IPS DF 6.9 (cell line): ENCODE measurements at places on chromosomes 6 and 20.

DNA sequence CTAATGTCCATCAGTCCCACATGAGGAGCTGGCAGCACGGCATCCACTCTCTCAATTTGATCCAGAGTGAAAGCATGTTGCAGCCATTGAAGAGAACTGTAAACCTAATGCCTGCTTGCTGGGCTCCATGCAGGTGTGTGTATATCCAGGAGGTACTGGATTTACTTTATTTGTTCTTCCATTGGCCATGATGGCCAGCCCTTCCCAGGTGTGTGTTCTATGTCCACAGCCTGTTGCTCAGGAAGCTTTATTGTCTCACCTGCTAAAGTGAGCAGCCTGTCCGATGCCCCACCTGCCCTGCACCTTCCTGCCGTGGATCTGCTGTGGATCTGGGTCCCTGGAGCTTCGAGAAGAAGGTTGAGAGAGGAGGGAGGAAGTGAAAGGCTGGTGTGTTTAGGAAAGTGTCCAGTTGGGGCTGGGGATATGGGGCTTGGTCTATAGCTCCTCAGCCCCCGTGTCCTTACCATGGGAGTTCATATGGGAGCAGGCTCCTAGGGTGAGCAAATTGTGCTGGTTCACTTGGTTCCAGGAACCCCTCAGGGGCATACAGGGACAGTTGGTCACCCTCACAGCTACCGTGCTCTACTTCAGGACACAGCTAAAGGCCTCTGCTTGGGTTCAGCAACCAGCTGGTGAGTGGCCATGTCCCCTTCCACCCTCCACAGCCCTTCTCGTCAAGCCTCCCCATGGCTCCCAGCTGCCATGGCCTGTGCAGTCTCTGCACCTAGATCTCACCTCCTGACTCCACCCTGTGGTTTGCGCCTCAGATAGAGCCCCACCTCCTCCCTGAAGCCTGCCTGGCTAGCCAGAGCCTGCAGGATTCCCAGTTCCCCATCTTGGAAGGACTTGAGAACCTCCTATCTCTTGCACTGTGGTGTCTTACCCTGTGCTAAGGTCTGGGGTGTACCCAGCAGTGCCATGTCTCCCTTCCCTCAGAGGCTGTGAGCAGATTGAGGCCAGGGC is 12.7 kb downstream of the TREML2 start:
- H3K27me3 ChIP-seq: no peaks in the 10 kb centered on the region
- no peak overlapping the region for H3K4me3 ChIP-seq
- H3K27ac ChIP-seq: no peak overlapping the region
- H3K36me3 ChIP-seq: no peaks in the 10 kb centered on the region

GRCh38 chr6:160218810-160219209 is 39.8 kb downstream of the SLC22A2 start:
- peaks cover 4% of the 10 kb centered on the region; the same call in 1 of the 2 replicates for H3K4me1 ChIP-seq
- H3K36me3 ChIP-seq: no peaks in the 10 kb centered on the region
- H3K27ac ChIP-seq: no peak overlapping the region
- DNase-seq: no peak
- H3K4me3 ChIP-seq: no peak overlapping the region
- no peaks in the 10 kb centered on the region for H3K27me3 ChIP-seq

DNA sequence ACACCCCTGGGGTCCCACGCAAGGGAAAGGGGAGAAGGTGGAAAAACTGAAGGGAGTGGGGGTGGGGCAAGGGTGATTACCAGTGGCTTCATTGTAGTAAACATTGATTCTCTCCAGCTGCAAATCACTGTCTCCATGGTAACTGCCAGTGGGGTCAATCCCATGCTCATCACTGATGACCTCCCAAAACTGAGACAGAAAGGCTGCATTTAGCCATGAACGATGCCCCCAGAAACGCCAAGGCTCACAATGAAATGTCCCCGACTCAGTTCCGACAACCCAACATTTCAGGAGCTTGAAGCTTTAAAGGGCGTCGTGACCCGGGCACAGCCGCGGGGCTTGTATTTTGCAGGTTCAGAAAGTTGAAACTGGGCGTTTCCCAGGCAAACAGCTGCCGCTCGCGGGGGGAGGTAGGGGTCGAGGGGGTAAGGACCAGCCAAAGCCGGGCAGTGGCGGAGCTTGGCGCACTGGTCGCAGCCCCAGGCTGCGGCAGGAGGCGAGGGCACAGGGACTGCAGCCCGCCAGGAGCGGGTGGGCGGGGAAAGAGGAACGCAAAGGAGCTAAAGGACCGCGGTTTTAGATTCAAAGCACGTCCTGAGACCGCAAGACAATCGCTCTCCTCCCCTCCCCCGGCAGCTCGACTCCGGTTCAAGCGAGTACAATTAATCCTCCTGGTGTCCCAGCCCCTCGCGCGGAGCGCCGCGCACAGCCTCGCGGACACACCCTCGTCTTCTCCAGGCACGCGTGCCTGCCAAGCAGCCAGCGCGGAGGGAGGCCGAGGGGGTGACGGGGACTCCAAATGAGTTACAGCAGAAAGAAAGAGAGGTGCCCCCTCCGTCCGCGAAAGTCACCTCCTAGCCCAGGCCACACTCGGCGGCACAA is 731 bp downstream of the TUBB2B start:
- H3K27ac ChIP-seq: no peak overlapping the region
- H3K36me3 ChIP-seq: peaks cover 5% of the 10 kb centered on the region; the same call in 1 of the 2 replicates
- H3K4me1 ChIP-seq: no peaks in the 10 kb centered on the region; the same call in 1 of the 2 replicates
- no peaks in the 10 kb centered on the region for H3K27me3 ChIP-seq

DNA sequence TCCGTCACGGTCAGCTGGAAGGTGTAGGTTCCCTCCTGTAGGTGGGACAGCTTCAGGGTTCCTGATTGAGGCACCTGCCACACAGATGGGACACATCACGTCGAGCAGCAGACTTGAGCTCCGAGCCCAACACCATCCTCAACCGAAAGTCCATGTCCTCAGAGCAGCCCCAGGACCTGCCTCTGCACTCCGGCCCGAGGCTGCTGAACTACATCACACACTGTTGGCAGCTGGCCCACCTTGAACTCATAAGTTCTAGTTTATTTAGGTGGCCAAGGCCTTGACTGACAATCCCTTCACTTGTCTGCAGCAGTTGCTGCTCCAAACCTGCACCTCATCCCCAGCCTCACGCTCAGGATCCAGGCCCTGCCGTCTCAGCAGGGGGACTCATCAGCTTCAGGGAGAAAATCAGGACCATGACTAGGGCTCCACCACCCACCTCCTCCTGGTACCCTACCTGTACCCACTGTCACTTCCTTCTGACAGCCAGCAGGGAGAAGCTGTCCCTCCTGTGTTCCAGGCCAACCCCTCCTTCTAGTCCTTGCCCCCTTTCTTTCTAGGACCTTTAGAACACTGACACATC is 21.0 kb downstream of the LRP11 start:
- no peaks in the 10 kb centered on the region for H3K36me3 ChIP-seq
- H3K4me1 ChIP-seq: no peaks in the 10 kb centered on the region
- DNase-seq: no peak
